Adrenal gland (tissue), 19 donors: ENCODE measurements at places on chromosomes 7 and 10. TPM values are rescaled to one million over a fixed set of nuclear protein-coding genes. Genes with fewer than 3 reads are reported as not detected.

GRCh38 chr7:135341049-135341448, 107.4 kb downstream of the STRA8 start:
- H3K4me3 ChIP-seq: no peak overlapping the region
- no peaks in the 10 kb centered on the region for H3K27me3 ChIP-seq
- DNase-seq: no peak
- no peaks in the 10 kb centered on the region for H3K4me1 ChIP-seq

DNA sequence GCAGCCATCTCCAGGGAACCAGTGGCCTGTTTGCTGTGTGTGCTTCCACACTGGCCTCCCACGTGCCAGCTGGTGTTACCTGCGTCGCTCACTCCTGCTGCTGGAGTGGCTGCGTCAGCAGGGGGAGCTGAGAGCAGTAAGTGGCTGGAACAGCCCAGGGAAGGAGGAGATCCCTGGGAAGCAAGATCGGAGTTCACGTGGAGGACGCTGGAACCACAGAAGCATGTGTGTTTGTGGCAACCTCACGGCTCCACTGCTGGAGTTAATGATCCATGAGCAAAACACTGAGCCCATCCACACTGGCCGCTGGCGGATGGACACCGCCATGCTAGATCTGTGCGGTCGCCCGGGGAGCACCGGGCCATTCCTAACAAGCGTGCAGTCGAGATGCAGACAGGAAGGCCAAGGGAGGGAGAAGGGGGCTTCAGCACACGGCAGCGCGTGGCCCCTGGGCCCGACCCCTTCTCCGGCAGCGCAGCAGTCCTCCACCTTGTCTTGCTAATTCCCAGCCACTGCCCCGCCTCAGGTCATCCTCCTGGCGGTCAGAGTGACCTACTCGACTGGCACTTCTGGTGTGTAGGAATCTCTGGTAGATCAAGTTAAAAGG, 68.5 kb upstream of the EEPD1 start:
- H3K36me3 ChIP-seq: no peaks in the 10 kb centered on the region
- no peak overlapping the region for H3K27ac ChIP-seq
- H3K4me3 ChIP-seq: no peak overlapping the region
- H3K4me1 ChIP-seq: no peaks in the 10 kb centered on the region

DNA sequence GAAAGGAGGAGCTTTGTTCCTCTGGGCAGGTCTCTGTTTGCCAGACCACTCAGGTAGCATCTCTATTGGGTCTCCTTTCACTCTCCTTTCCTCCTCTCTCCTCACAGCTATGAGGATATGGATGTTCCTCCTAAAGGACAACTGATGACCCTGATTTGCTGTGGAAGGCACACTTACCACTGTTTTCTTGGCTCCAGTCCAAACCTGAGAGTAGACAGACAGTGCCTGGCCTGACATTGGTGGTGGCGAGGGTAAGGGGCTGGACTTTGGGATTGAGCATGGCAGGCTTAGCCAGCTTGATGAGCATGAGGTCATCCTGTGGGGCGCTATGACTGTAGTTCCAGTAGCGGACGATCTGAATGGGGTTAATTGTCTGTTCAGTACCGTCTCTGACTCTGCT, 3.6 kb downstream of the PRSS37 start:
- no peak overlapping the region for H3K27ac ChIP-seq
- no peaks in the 10 kb centered on the region for H3K4me1 ChIP-seq
- H3K36me3 ChIP-seq: no peaks in the 10 kb centered on the region
- H3K4me3 ChIP-seq: no peak overlapping the region

CLDN3 gene
- 0.22 TPM for total RNA-seq

DNA sequence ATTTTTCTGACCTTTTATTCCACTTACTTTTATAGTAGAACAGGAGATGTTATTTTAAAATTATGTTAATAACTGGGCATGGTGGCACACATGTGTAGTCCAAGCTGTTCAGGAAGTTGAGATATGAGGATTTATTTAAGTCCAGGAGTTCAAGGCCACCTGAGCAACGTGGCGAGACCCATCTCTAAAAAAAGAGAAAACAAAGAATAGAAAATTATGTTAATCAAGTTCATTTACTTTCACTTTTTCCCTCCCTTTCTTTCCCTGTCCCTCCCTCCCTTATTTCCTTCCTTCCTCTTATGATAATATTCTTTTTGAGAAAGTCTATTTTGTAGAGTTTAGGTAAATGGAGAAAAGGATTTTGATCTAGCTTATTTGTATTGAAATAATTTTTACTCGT, 48.9 kb upstream of the HELLS start:
- no peaks in the 10 kb centered on the region for H3K4me1 ChIP-seq
- no peak overlapping the region for H3K4me3 ChIP-seq
- peak; percentile 19 for DNase-seq
- no peaks in the 10 kb centered on the region for H3K36me3 ChIP-seq
- H3K27me3 ChIP-seq: no peaks in the 10 kb centered on the region

- no peak overlapping the region for H3K4me3 ChIP-seq
- DNase-seq: peak; percentile 63
- H3K4me1 ChIP-seq: peaks cover 26% of the 10 kb centered on the region
- no peaks in the 10 kb centered on the region for H3K27me3 ChIP-seq
- H3K36me3 ChIP-seq: no peaks in the 10 kb centered on the region
- peak overlapping the region; percentile 22 for H3K27ac ChIP-seq
Measured at GRCh38 chr10:17029581-17030271, 99.9 kb downstream of the CUBN start.
